ENCODE measurements at places on chromosomes 6 and 20.

- DNase-seq: no peak
Observed at GRCh38 chr20:22729180-22729579, 144.8 kb upstream of the FOXA2 start.

GRCh38 chr6:41455410-41455809 lies 90.8 kb upstream of the FOXP4 start:
- no peak for DNase-seq

DNA sequence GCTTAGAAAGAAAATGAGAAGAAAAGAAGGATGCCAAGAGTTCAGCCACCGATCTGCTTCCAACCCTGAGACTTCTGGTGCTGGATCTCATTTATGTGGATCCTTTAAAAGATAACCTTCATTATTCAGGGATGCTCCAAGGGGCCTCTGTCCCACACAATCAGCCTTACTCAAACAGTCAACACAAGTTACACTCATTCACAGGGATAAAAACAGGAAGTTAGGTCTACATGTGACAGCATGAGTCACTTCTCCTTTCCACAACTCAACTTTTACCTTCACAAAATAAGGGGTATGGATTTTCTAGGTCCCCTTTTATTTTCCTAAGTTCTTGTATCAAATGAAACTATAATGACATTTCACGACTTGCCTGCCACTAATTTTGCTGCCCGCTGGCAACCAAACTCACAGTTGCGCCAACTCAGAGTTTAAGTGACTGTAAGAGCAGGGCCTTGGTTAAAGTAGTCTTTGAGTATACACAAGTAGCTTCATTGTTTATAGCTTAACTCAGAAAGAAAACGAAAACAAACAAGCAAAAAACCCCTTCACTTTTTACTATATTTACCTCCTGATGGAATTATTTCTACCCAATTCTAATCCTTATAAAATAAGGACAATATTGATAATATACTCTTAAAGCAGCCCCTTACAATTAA lies 278.8 kb upstream of the RUNX2 start:
- no peak for DNase-seq

DNA sequence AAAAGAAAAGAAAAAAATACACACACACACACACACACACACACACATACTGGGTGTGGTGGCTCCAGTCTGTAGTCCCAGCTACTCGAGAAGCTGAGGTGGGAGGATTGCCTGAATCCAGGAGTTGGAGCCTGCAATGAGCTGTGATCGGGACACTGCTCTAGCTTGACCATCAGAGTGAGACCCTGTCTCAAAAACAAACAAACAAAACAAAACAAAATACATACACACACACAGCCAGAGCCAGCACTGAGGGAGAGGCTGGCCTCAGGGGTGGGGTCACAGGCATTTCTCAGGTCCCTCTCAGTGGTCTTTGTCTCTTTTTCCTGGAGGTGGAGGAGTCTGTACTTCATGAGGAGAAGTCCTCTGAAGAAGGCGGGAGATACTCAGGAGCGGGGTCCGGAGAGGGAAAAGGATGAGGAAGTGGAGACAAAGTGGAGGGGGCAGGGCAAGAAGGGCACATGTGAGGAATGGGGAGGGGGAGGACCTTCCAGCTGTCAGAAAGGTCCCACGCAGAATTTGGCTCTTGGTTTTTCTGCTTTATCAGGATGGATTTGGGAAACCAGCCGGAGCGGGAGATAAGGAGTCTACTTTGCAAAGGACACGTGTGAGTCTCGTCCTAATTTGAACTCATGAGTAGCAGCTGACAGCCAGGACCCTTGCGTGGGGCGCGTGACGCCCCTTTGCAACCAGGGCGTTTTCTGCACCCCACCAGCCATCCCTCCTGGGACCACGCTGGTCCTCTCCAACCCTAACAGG lies 7.7 kb upstream of the MICB start:
- DNase-seq: no peak
